GM04503 (cell line): ENCODE measurements at places on chromosomes 16 and 17.

DNA sequence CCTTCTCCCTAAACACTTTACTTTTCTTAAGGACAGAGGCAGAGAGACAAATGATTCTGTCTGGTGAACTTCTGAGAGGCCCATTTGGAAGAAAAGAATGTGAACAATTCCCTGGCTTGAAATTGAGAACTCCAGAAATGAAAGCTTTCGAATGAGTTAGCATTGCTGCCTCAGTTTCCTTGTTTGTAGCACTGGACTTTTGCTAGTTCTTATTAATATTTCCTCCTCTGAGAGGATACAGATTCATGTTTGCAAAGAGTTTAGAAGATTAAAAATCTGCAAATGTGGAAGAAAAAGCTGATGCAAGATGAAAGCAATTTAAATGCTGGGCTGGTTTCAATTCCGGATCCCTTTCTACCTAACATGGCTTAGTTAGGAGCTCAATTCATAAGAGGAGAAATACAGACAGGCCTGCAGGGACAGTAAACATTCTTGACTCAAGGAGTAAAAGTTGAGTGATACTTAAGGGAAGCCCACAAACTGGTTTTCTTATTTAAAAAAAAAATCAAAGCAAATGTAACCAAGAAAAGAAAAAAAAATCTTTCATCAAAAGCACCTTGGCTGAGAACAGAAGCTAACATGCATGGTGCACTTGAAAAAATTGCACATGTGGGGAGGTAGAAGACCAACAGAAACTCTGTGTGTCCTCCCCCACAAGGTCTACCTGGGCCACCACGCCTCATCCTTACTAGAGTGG lies 27.1 kb downstream of the HNF1B start:
- DNase-seq = no peak

- DNase-seq = no peak
Measured at GRCh38 chr17:65198653-65199382, 61.6 kb downstream of the RGS9 start.

- no peak for DNase-seq
Measured at GRCh38 chr17:43428524-43428923, 29.7 kb downstream of the ARL4D start.

- DNase-seq = no peak
Measured at GRCh38 chr16:51062039-51062438, 89.0 kb downstream of the SALL1 start.

DNA sequence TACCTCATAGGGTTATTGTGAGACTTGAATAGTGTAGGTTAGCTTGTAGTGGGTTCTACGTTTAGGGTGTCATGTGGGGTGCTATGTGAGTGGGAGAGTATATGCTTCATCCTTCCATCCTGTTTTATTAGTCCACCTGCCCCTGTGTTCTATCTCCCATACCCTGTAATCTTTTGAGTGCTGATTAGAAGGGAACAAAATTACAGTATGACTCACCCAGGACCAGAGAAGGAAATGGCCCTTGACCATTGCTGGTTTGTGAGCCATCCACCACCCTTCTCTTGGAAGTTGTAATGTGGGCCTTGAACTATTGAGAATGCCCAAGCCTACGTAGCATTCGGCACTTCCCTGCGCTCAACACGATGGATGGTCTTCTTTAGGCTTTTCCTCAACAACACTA lies 17.1 kb downstream of the SAP30BP start:
- no peak for DNase-seq

DNA sequence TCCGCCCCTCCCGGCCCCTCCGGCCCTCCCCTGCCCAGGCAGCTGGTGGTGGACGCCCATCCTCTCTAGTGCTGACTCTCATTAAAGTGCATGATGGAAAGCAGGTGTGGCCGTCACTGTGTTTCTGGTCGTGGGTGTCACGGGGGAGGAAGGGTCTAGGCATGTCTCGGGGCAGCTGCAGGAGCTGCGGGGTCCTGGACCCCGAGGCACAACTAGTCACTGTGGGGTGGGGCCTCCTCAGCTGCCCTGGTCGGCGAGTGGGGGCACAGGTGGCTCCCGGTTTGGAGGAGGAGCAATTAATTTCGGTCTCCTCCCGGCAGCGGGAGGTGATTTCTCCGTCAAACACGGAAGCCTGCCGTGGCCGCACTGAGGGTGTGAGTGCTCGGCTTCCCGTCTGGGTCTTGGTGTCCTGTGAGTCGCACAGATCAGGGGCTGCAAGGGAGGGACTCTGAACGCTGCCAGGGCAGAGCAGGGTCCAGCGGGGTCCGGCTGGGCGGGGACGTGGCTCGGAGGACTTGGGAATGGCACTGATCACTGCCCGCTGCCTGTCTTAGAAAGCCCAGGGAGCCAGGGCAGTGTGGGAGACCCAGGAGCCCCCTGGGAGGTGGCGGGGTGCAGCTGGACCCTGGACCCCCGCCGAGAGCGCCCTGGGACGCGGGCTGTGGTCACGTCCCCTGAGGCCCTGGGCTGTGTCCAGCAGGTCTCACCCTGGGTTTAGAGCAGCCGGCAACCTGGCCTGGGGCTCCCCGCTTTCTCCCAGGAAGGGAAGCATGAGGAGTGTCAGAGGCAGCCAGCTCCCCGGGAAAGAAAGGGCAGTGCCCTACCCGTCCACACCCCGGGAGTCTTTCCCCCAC lies 3.3 kb downstream of the TPSD1 start:
- DNase-seq = no peak
